ENCODE measurements at places on chromosomes 4 and X. TPM values are rescaled to one million over a fixed set of nuclear protein-coding genes. Genes with fewer than 3 reads are reported as not detected.

AGTR2 gene
- not detected for polyA plus RNA-seq

DNA sequence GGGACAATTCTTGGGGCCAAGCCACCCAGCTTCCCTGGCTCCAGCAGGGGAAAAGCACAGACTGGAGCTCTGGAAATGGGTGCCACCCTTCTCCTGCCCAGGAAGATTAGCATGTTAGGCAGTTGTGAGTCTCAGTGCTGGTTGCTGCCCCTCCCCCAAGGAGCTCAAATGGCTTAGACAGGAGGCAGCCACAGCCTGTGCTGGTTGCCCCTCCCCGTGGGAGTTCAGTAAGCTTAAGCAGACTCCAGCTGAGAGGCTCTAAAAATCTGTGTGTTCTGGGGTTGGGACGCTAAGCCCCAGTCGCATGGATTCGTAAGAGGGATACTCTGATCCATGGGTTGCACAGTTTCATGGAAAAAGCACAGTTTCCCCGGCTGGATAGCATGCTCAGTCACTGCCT, 92.7 kb upstream of the NDST3 start:
- DNase-seq: no peak

DNA sequence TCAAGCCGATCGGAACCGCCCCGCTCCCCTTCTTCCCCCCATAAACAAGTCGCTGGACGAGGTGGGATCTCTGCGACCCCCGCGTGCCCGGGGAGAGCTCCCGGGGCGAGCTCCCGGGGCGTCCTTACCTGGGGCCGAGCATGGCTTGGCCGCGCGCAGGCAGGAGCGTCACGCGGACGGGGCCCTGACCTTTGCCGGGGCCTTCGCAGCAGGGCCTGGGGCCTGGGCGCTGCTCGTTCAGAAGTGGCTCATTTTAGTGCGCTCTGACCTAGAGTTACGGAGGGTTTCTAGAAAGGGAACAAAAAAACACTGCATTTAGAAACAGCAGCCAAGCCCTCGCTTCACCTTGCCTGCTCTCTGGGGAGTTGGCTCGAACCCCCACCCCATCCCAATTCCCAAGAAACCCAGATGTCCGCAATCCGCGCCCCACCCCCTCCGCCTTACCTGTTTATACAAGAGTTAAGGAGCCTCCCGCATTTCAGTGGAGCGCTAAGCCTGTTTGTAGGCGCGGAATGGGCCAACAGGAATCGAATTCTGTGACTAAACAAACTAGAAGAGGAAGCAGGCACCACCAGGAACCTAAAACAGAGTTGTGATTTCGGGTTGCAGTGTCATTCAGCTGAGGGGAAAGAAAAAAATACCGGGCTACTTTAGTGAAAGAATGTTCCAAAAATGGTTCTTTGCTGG, 814 bp upstream of the RBM47 start:
- no peak for DNase-seq

- peak; percentile 30 for DNase-seq
These were observed 150.1 kb downstream of the HNRNPD start for GRCh38 chr4:82223715-82224114.

SNCA gene
- 127 TPM for polyA plus RNA-seq

Data from cardiac muscle cell (in vitro differentiated cells and primary cell).